Putamen (tissue), 1 donor: ENCODE measurements at places on chromosomes 6 and 20.

- DNase-seq = no peak
These were observed 8.2 kb upstream of the SLC2A12 start for GRCh38 chr6:134060491-134061106.

- DNase-seq = no peak
These were observed 47.7 kb downstream of the SPATA2 start for GRCh38 chr20:49867453-49868215.

GRCh38 chr6:168928012-168928411 is 325.6 kb downstream of the THBS2 start:
- DNase-seq = no peak

DNA sequence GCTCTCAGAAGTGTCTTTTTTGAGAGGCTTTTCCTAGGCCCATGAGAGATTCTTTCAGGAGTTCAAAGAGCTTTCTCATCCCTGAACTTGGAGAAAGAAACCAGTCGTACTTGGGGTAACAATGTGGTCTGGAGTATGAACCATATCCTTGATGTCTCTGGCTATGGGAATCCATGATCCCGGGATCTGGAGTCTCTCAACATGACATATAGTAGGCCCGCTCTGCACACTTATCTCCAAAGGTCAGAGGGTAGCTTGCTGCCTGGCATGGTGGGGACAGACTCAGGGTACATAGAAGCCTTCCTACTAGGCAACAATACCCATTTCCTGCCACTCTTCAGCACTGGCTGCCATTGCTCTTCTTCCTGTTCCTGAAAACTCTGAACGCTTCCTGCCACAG is 42.2 kb upstream of the NFATC2 start:
- DNase-seq = no peak

- no peak for DNase-seq
These were observed 725 bp upstream of the ISM1 start for GRCh38 chr20:13220194-13220903.

- no peak for DNase-seq
These were observed 135.7 kb downstream of the TOX2 start for GRCh38 chr20:44050327-44050726.

DNA sequence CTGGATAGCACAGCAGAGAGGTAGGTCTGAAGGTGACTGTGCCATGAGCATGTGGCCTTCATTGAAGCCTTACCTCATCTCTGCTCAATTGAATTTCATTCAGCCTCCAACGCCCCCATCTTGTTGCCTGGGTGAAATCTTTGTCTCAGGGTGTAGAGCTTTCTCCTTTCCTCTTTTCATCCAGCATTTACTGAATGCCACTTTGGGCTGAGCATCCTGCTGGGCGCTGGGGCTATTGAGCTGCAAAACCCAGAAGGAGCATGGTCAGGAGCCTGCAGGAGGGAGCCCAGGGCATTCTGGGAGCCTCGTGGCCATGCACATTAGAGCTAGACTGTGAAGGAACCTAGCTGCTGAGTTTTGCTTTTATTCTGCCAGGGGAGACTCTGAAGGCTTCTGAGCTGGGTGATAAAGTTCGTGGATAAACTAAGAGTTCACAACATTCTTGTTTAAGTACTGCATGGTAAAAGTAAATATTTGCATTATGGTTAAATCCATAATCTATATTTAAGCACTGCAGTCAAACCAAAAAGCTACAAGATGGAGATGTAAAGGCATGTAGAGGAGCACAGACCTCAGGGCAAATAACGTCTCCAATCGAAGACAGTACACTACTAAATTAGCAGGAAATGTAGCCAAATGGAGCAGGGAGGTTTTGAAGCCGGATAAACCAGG is 13.2 kb upstream of the ASXL1 start:
- no peak for DNase-seq

GRCh38 chr6:39223061-39223460 is 6.2 kb downstream of the KCNK5 start:
- DNase-seq = no peak

DNA sequence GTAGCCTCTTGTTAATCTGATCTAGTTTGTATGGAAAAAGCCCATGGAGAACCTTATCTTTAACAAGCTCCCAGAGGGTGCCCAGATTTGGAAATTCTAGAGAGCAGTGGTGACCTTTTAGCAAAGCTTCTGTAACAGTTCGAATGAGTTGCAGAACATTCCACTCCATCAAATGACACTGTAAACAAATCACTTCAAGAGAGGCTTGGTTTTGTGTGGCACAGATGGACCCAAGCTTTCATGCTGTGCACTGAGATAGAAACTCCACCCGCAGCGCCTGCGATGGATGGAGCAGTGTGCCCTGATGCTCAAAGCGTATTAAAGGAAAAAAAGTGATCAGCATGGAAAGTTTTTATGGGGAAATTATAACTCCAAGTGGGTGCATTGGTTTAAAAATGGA is 55.1 kb upstream of the ISM1 start:
- DNase-seq = no peak

- DNase-seq = no peak
These were observed 38.7 kb downstream of the TRAF3IP2 start for GRCh38 chr6:111566873-111567517.

GRCh38 chr20:48416002-48416401 is 411.8 kb downstream of the PREX1 start:
- no peak for DNase-seq

DNA sequence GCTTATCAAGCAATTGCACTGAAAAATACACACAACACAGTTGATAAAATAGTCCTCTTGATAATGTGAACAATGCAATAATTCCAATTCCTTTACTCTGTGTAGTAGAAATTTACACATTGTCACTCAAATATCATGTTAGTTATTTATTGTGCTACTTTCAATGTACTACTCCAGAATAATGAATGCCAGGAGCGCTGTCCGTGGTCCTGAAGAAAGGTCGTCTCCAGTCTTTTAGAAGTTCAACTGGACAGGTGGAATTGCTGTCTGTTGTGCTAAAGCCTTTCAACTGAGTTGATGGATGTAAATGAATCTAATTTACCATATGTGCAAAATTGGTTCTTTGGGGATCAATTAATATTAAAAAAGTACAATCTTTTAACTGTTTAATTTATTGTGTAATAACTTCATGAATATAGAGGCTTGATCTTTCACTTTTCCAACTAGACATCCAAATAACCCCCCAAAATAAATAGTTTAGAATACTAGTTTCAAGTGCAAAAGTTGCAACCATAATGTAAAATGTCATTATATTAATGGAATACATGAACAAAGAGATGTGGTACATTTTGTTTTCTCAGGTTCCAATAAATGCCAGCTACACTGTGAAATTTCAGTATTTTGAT is 3.2 kb downstream of the GRIK2 start:
- no peak for DNase-seq
